ENCODE measurements at places on chromosomes 7 and 10.

DNA sequence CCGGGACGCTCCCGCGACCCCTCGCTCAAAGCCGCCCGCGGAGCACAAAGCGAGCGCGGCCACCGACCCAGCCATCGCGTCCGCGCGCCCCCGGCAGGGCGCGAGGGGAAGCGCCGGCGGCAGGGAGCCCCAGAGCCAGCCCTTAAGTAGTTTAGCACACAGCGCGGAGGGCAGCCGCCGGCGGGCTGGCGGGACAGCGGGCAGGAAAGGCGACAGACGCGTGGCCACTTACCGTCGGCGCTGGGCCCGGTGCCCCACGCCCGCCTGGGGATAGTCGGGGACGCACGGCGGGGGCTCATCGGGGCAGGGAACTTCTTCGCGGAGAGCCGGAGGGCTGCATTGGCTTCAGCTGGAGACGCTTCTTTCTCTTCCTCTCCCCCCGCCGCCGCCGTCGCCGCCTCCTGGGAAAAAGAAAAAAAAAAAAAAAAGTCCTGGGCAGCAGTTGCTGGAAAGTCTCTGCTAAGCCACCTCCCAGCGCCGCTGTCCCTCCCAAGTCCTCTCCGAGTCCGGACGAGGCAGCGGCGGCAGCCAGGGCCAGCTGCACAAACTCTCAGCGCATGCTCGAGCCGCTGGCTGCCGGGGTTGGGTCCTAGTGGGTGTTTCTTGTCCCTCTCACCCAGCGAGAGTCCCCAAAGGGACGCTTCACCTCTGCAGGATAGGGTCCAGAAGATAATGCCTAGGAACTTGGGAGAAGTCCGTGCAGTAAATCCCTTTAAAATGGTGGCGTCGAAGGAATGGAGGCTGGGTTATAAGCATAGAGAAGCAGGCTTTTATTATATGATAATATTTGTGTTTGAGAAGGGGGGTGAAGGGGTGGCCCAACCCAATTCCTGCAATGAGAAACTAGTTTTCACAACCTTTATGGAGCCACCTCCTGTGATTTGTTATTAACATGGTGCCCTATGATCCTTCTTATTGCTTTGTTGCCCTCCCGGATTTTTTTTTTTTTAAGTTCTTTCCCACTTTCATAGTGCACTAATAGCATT lies at the start of gene TSPAN12:
Gene TSPAN12 (minus strand): TSS at position 557 of the 986 bp plus-strand sequence. CDS start 1,381 bp downstream, outside the sequence.
- no peaks in the 10 kb centered on the region for H3K27me3 ChIP-seq
- peak within 1 kb of the TSS; percentile 89 for H3K27ac ChIP-seq
- DNase-seq, result peak; percentile 41
- no peaks in the 10 kb centered on the region for H3K36me3 ChIP-seq
- peak within 1 kb of the TSS; percentile 93 for H3K4me3 ChIP-seq
- H3K4me1 ChIP-seq, result no peaks in the 10 kb centered on the region

GRCh38 chr7:135240441-135240840 lies 6.8 kb downstream of the STRA8 start:
- H3K36me3 ChIP-seq, result no peaks in the 10 kb centered on the region
- H3K27me3 ChIP-seq, result no peaks in the 10 kb centered on the region
- DNase-seq, result no peak
- no peak overlapping the region for H3K27ac ChIP-seq

- H3K4me1 ChIP-seq, result no peaks in the 10 kb centered on the region
- H3K4me3 ChIP-seq, result no peak overlapping the region
- H3K36me3 ChIP-seq, result no peaks in the 10 kb centered on the region
Measured at GRCh38 chr7:97959046-97959445, 30.9 kb downstream of the OCM2 start.

DNA sequence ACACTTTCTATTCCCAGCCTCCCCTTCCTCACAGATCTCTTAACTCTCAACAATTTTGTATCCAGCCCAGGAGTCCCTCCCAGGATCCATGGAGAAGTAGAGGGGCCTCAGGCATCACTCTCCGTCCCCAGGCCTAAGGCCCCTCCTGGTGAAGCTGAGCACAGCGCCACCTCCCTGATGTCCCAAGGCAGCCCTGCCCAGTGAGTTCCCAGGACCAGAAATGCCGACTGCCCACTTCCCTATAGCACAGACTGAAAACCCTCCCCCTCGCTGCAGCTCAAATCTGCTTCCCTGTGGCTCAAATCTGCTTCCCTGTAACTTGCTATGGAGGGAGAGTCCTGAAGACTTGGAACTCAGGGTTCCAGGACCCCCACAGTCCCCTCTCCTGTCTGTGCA lies 35.6 kb downstream of the YKT6 start:
- no peak overlapping the region for H3K4me3 ChIP-seq
- H3K27me3 ChIP-seq, result no peaks in the 10 kb centered on the region
- DNase-seq, result no peak
- H3K4me1 ChIP-seq, result no peaks in the 10 kb centered on the region
- H3K36me3 ChIP-seq, result no peaks in the 10 kb centered on the region

DNA sequence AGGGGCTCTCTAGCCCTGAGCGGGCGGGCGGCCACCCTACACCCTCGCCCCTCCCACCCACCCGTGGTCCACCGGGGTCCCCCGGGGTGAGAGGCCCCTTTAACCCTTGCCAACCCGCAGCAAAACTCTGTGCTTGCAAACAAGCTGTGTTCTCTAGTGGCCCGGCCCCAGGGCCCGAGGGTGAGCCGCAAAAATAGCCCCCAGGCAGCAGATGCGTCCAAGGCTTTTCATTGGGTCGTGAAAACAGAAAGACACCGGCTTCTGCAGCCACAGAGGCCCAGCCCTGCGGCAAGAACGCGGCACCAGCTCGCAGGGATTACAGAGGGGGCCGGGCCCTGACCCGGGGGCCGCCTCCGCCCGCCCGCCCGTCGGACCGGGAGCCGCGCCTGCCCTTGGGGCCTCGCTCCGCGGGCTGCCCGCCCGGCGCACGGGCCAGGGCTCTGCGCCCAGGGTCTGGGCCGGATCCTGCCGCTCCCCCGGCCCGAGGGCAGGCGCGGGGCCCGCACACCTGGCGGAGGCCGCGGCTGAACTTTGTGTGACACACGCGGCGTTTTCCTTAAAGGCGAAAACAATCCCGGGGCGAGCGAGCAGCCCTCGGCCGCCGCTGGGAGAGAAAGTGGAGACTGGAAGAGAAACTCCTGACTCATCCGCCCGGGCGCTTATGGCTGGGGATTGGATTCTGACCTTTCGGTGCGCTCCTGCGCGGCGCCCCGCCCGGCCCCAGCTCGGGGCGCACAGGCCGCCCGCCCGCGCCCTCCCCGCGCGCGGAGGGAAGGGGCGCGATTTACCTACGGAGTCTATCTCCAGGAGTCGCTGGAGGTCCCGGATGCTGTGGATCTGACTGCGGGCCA lies 2.8 kb downstream of the PDGFA start:
- no peaks in the 10 kb centered on the region for H3K27me3 ChIP-seq
- DNase-seq, result no peak
- H3K4me1 ChIP-seq, result peaks cover 60% of the 10 kb centered on the region
- H3K4me3 ChIP-seq, result peak overlapping the region; percentile 100

GRCh38 chr10:20343036-20343435 lies 526.8 kb downstream of the PLXDC2 start:
- H3K36me3 ChIP-seq, result no peaks in the 10 kb centered on the region
- no peak overlapping the region for H3K27ac ChIP-seq
- H3K27me3 ChIP-seq, result no peaks in the 10 kb centered on the region
- H3K4me3 ChIP-seq, result peak overlapping the region; percentile 29
- DNase-seq, result no peak

GRCh38 chr10:30476511-30477155 lies 42.6 kb downstream of the MAP3K8 start:
- DNase-seq, result no peak
- no peak overlapping the region for H3K4me3 ChIP-seq
- H3K4me1 ChIP-seq, result no peaks in the 10 kb centered on the region
- no peak overlapping the region for H3K27ac ChIP-seq
- no peaks in the 10 kb centered on the region for H3K36me3 ChIP-seq

DNA sequence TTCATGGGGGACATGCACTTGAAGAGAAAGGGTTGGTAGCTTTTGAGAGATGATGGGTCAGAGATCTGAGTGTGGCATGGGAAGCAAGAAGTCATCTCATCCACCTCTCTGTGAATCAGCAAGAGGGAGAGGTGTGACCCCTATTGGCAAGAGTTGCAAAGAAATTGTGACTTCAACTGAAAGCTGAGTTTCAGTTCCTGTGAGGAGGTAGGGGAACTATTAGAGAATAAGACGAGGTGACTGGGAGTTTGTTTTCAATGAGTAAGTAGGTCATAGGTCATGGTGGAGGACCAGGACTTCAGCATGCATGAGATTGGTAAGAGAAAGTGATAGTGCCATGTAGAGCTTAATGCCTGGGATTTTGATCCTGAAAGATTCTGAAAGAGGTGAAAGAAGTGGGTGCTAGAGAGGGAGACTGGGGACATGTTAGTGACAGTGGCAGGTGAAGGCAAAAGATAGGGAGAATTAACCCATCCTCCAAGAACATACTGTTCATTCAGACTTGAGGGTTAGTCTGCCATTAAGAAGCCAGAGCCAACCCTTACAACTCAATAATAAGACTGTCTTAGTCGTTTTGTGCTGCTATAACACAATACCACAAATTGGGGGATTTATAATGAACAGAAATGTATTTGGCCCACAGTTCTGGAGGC lies 75.5 kb upstream of the CAPZA2 start:
- no peaks in the 10 kb centered on the region for H3K27me3 ChIP-seq
- no peak overlapping the region for H3K4me3 ChIP-seq
- H3K27ac ChIP-seq, result no peak overlapping the region
- peaks cover 10% of the 10 kb centered on the region for H3K4me1 ChIP-seq
- H3K36me3 ChIP-seq, result no peaks in the 10 kb centered on the region
- no peak for DNase-seq

DNA sequence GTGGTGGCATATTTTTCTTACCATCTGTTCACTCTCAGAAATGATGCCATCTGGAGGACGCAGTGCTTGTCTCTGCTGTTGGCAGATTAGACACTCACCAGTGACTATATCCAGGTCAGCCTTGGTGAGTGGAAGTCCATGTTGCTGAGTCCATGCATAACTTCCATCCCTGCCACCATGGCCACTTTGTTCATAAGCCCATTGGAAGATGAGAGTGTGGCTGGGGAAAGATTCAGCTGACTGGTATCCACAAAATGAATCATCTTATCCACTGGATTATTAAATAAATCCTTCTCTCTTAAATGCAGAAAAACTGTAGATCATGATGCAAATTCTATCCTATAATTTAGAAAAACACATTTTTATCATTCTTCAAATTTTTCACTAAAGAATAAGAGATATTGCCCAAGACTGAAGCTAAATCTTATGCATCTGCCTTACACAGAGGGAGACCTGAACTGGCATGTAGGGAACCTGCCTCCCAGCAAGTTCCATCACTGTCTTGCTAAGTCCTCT lies 726.9 kb downstream of the TNS3 start:
- H3K27ac ChIP-seq, result no peak overlapping the region
- peaks cover 10% of the 10 kb centered on the region for H3K4me1 ChIP-seq
- H3K36me3 ChIP-seq, result no peaks in the 10 kb centered on the region
- no peak overlapping the region for H3K4me3 ChIP-seq
- no peak for DNase-seq

GRCh38 chr7:152735443-152736004 lies 24.0 kb upstream of the ACTR3B start:
- H3K27ac ChIP-seq, result no peak overlapping the region
- H3K36me3 ChIP-seq, result no peaks in the 10 kb centered on the region
- H3K4me1 ChIP-seq, result no peaks in the 10 kb centered on the region
- no peaks in the 10 kb centered on the region for H3K27me3 ChIP-seq
- H3K4me3 ChIP-seq, result no peak overlapping the region

- H3K27me3 ChIP-seq, result no peaks in the 10 kb centered on the region
- no peak for DNase-seq
- H3K4me3 ChIP-seq, result no peak overlapping the region
- H3K27ac ChIP-seq, result no peak overlapping the region
- no peaks in the 10 kb centered on the region for H3K4me1 ChIP-seq
Measured at GRCh38 chr7:85565276-85565675, 378.4 kb upstream of the SEMA3D start.

DNA sequence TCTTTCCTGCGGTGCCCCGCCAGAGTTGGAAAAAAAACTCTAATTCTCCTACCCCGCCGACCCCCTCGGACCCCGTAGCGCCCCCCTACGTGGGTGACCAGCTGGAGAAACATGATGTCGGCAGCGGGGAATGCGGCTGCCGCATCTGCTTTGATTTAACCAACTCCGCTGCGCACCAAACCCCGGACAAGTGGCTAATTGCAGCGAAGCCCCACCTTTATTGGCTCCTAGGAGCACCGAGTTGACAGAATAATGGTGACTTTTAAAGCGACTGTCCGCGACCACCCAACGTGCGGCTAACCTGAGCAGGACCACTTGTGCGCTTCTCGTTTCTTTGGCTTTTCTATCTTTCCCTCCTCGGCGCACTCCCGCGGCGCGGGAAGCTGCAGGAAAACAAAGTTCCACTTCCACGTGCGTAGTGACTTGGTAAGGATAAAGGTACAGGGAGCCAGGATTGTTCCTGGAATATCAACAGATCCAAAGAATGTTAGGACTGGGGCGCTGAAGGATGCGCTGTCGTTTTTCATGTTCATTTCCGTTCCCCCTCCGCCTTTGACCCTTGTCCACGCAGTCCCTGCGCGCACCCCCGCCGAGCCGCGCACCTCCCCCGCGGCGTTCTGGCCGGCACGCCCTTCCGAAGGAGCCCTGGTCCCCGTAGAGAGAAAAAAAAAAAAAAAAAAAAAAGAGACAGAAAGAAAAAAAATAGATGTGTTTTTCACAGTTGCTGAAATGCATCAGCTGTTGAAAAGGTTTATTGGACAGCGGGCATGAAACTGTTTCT lies 1.4 kb downstream of the WNT16 start:
- no peaks in the 10 kb centered on the region for H3K36me3 ChIP-seq
- H3K27ac ChIP-seq, result no peak overlapping the region
- peak overlapping the region; percentile 61 for H3K4me3 ChIP-seq
- H3K27me3 ChIP-seq, result peaks cover 35% of the 10 kb centered on the region
- no peak for DNase-seq
- H3K4me1 ChIP-seq, result peaks cover 17% of the 10 kb centered on the region

GRCh38 chr7:95777269-95777668 lies 4.9 kb downstream of the DYNC1I1 start:
- H3K4me3 ChIP-seq, result no peak overlapping the region
- no peak for DNase-seq
- H3K27ac ChIP-seq, result no peak overlapping the region

- H3K27ac ChIP-seq, result no peak overlapping the region
- no peaks in the 10 kb centered on the region for H3K36me3 ChIP-seq
- DNase-seq, result no peak
- no peaks in the 10 kb centered on the region for H3K27me3 ChIP-seq
Measured at GRCh38 chr10:21175797-21176196, 278.7 kb upstream of the NEBL start.

GRCh38 chr7:51881309-51881708 lies 564.7 kb upstream of the COBL start:
- H3K36me3 ChIP-seq, result no peaks in the 10 kb centered on the region
- H3K27me3 ChIP-seq, result no peaks in the 10 kb centered on the region
- H3K4me3 ChIP-seq, result no peak overlapping the region
- H3K27ac ChIP-seq, result no peak overlapping the region

DNA sequence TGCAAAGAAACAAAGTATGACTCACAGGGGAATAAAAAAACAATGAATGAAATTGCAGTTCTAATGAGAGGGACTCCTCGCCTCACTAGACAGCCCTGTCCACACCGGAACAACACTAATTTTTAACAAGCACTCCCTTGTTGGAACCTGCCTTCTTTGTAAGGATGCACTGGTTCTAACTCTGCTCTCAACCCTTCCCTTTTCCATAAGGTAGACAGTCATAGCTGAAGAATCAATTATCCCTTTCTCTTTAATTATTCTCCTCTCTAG lies 65.1 kb downstream of the TSPAN12 start:
- H3K4me3 ChIP-seq, result no peak overlapping the region
- no peaks in the 10 kb centered on the region for H3K27me3 ChIP-seq
- DNase-seq, result no peak
- peaks cover 5% of the 10 kb centered on the region for H3K36me3 ChIP-seq

All from thoracic aorta (tissue), 2 donors.